Activated CD4-positive, alpha-beta T cell treated with anti-CD3 and anti-CD28 coated beads for 24 hours (primary cell): ENCODE measurements at places on chromosomes 1 and 21.

- no peak for DNase-seq
Measured at GRCh38 chr1:197671140-197671539, 104.1 kb downstream of the DENND1B start.

DNA sequence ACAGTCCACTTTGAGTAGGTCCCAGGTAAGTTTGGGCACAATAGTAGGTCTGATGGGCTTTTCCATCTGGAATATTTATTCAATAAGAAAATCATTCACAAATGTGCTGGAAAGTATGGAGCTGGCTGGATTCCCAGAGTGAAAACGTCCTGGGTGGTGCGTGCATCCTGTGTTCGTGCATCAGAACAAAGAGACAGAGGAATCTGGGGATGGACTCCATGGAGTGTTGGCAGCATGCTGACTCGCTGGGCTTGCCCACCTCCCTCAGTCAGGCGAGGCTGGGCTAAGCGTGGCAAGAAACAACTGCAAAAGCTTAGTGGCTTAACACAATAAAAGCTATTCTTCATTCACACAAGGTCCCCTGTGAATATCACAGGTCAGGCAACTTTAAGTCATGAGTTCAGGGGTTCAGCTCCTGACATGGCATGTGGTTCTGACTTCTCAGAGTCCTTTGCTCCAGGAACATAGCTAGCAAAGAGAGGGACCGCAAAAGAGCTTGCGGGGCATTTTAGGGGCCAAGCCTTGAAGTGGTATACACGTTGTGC lies 151.6 kb upstream of the ZNF644 start:
- no peak for DNase-seq

- no peak for DNase-seq
Measured at GRCh38 chr1:29379443-29380073, 143.2 kb downstream of the PTPRU start.

- no peak for DNase-seq
Measured at GRCh38 chr1:223504741-223505140, 111.5 kb downstream of the CCDC185 start.

DNA sequence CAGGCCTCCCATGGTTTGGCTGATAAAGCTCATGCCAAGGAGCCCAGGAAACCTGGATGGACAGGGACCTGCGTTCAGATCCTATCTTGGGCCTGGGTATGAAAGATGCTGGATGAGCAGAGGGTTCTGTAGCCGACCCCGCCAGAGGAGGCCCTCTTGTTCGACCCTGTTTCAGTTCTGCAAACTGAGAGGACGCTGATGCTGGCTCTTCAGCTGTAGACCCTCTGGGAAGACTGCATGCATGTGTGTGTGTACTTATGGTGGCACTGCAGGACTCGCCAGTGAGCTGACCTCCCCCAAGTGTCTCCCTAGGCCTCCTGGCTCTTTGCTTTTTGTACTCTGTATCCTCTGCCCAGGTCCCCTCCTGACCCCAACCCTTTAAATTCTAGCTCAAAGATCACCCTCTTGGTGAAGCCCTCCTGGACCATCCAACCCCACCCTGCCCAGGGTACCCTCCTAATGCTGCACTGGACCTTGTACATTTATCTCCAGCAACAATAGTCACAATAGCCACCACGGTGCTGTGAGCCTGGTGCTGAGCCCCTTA lies 1.6 kb downstream of the EPS8L3 start:
- no peak for DNase-seq

DNA sequence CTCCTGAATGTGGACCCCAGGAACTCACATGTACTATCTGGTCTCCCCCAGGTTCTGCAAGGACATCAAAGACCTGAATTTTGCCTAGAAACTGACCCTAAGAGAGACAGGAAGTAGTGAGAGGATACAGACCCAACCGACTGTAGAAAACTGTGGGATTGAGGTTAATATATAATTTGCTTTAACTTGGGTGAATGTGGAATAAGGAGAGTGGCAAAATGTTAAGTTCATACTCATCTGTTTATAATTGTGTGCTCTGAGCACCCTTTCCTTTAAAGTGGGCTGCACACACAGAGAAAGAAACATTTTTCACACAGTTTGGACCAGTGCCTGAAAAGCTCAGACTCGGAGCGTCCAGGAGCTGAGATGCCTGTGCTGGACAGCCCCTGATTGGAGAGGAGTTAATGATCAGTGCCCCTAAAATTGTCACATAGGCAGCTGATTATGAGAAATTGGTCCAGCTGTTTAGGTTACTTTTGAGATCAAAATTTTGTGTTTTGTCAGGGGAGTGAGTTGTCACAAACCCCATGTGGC lies 37.2 kb downstream of the ROR1 start:
- DNase-seq: no peak

DNA sequence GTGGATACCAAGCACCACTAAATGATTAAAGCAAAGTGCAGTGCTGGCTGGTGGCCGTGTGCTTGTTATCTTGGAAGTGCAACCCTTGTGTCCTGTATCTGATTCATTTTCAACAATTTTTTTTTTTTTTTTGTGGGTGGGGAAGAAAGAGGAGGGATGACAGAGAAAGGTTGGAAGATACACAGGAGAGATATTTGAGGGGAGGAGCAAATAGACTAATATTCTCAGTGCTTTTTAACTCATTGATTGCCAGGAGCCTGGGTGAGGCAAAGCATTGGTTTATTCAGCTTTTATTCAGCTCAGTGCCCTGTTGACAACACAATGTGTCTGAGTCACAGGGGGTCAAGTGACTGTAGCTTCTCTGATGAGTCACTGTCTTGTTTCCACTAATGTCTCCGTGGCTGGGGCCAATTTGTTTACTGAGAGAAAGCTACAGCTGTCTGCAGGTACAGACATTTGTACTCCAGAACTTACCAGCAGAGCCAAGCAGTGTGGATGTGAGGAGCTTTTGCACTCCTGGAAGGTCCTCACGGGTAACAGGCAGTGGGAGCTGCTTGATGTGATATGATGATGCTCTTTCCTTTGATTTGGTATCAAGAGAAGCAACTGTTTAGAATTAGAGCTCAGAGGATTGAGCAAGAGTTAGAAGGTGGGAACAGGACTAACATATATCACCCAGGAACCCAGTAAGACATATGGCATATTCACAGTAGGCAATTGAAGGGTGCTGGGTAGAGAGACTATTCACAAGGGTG lies 23.6 kb upstream of the DNM3 start:
- DNase-seq: peak; percentile 27

- no peak for DNase-seq
Measured at GRCh38 chr21:40141621-40142020, 274.4 kb downstream of the PCP4 start.

GRCh38 chr1:55987491-55988249 lies 591.7 kb downstream of the PLPP3 start:
- no peak for DNase-seq

GRCh38 chr1:77832901-77833300 lies 53.5 kb downstream of the MIGA1 start:
- DNase-seq: no peak

- no peak for DNase-seq
Measured at GRCh38 chr1:23911921-23912320, 1.2 kb downstream of the CNR2 start.

- no peak for DNase-seq
Measured at GRCh38 chr1:114512595-114513280, 1.7 kb upstream of the TRIM33 start.

DNA sequence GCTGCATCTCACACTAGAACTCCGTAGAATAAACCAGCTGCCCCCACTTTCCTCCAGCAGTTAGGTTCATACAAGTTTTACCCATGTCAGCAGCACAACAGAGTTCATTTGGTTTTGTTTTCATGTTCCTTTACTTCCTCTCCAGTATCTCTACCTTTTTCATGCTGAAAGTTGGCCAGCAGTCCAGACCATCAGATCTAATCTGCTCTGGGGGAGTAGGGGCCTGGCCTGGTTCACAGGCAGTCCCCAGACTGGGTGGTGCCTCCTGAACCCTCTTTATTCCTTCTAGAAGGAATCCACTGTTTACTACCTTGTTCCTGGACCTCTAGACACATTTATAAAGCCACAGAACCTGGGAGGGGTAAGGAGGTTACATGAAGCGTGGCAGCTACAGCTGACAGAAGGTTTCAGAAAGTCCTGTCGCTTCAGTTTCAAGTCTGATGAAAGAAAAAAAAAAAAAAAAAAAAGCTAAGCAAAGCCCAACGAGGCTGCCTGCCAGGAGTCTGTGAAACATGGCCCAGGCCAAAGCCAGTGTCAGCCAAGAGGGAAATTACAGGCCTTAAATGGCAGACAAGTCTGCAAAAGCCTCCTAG lies 184.6 kb upstream of the JUN start:
- no peak for DNase-seq

- no peak for DNase-seq
Measured at GRCh38 chr21:25577424-25578055, 29.7 kb downstream of the MRPL39 start.

DNA sequence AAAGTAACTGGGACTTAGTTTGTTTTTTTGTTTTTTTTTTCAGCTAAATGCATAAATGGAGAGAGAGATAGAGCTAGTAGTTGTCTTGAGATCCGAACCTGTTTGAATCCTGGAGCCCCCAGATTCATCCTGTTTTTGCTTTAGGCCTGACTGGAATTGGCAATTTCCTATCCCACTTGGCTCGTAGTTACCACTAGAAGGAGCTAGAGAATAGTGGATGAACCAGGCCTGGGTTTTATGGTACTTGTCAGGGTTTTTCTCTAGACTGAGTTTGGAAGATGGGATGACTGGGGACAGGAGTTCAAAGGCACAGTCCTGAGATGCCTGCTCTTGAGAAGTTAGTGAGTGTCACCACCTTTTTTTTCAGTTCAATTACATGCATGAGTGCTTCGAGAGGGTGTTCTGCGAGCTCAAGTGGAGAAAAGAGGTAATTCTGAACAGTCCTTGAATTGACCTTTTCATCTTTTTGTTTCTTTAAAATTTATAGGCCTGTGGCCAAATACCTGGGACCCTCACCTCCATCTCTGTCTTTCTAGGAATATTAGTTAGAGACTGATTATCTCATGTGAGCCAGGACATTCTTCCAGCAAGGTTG lies 23.4 kb downstream of the CELF3 start:
- DNase-seq: no peak

DNA sequence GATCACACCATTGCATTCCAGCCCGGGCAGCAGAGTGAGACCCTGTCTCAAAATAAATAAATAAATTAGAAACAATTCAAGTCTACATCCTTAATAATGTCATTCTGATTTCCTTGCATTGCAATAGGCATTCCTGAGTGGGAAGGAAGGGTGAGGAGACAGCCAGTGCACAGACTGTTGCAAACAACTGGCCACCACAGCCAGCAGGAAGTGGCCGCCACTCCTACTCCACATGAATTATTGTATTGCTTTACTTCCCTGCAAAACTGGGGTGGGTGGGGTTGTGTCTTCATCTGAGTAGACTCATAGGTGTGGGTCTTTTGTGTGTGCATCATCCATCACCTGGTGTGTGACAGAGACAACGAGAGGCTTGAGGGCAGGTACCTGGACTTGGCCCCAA lies 60.1 kb downstream of the OPTC start:
- no peak for DNase-seq

- no peak for DNase-seq
Measured at GRCh38 chr1:173301507-173301906, 94.4 kb upstream of the TNFSF4 start.

DNA sequence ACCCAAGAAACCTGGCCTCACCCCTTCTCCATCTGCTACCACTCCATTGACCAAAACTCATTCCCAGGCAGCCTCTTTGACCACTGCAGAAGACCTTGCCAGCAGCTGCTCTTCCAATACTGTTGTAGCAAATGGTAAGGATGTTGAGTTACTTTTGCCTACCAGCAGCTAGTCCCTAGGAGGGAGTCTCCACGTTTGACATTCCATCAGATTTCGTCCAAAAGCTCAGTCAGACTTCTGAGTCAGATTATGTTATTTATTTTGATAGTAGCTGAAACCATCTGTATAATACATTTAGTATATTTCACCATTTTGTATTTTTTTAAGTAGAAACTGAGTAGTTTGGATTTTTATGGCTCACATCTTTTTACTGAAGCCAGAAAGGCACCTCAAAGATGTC lies 51.5 kb upstream of the WNT2B start:
- no peak for DNase-seq

DNA sequence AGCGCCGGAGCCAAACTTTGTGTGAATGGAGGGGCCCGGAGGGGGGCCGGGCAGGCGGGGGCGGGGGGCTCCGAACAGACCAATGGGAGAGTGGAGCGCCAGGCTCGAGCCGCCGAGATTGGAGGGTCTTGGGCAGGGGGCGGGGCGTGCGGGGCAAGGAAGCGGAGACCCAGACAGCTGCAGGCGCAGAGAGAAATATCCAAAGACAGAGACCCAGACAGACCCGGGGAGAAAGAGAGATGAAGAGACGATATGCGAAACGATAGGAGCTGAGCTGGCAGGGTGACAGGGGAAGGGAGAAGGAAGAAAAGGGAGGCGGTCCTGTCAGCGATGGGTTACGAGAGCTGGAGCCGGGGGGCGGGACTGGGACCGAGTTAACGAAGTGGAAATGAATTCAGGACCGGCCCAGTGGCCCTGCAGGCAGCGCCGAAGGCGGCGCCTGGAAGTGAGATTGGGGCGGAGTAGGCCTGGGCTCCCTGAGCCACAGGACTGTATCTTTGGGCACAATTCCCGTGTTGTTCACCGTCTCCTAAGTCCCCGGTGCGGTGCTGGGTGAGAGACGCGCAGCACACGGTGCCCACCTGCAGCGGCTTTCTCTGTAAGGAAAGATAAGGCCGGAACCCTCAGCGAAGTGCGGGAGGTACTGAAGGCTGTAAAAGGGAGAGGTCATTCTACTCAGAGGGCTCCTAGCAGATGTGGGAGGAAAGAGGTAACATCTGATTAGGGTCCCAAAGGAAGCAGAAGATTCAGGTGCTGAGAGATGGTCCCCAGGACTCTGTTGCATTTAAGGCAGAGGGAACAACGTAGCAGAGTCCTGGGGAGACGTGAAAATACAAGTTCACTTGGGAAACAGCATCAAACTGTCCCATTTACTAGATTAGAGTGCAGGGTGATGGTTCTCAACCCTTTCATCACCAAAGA lies 543 bp upstream of the KCNJ10 start:
- peak; percentile 44 for DNase-seq

DNA sequence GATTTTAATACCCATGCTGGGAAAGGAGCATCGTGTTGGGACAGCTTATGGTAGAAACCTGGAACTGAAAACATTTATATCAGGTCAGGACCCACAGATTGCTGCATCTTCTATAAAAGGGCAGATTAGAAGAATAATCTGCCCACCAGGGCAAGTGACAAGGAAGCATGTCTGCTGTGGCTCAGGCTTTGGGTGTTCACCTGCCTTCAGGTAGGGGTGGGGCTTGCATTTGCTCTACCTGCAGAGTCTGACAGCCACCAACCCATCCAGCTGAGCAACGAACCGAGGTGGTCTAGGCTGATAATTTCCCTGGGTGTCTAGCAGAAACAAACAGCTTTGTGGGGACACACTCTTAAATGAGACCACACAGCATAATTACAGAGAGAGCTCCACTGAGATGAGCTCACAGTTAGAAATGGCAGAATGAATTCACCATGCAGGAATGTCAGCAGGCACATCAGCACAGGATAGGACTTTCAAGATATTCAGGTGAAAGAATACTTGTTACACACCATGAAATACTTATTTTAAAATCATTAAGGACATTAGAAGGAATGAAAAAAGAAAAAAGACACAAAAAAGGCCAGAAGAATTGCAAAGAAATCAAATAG lies 36.1 kb upstream of the B3GALT5 start:
- DNase-seq: no peak
